ENCODE measurements at places on chromosomes 1 and 21.

- no peak for DNase-seq
Measured at GRCh38 chr1:56360021-56360420, 219.3 kb downstream of the PLPP3 start.

GRCh38 chr1:201636510-201636971 lies 97.6 kb downstream of the NAV1 start:
- no peak for DNase-seq

GRCh38 chr1:61181067-61182038 lies 99.0 kb downstream of the NFIA start:
- no peak for DNase-seq

DNA sequence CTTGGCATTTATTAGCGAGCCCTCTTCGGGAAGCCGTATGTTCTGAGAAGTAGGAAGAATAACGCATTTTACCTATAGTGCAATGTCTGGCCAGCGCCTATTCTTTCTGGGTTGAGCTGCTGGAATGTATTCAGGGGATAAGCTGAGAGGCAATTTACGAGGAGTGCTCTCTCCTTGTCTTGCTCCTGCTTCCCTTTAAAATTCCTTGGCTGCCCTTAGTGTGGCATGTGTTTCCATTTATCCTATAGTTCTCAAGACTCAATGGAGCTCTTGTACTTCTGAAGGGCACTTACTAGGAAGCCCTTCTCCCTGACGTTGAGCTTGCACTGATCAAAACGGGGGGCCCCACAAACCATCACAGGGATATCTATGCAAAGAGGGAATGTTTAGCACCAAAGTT lies 364.6 kb downstream of the DISC1 start:
- no peak for DNase-seq

GRCh38 chr21:45135868-45136267 lies 61.5 kb downstream of the ADARB1 start:
- no peak for DNase-seq
